ENCODE measurements at places on chromosomes 2 and 18. TPM values are rescaled to one million over a fixed set of nuclear protein-coding genes. Genes with fewer than 3 reads are reported as not detected.

Gene BUB1
- 52.8 TPM for total RNA-seq

DNA sequence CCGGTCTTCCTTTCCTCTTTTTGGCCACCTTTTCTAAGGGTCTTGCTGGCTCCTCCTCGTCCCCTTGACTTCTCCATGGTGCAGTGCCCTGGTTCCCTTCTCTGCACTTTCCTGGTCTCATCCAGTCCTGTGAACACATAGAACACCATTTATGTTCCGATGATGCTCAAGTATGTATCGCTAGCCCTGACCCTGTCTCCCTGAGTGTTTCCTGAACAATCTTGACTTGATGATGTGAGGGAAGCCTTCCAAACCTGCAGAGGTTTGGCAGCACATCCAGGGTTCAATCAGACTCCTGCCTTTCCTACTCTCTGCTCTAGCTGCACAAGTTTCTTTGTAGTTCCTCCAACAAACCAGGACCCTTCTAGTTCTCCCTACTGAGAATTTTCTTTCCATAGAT is 132.1 kb downstream of the RGPD3 start:
- no peaks in the 10 kb centered on the region for H3K4me1 ChIP-seq
- no peaks in the 10 kb centered on the region for H3K27me3 ChIP-seq
- no peak overlapping the region for H3K4me3 ChIP-seq

Gene GKN1
- total RNA-seq, result not detected

GRCh38 chr2:177812713-177813396 is 259.7 kb downstream of the PDE11A start:
- DNase-seq, result no peak
- H3K27ac ChIP-seq, result no peak overlapping the region
- no peaks in the 10 kb centered on the region for H3K4me1 ChIP-seq
- no peaks in the 10 kb centered on the region for H3K36me3 ChIP-seq

DNA sequence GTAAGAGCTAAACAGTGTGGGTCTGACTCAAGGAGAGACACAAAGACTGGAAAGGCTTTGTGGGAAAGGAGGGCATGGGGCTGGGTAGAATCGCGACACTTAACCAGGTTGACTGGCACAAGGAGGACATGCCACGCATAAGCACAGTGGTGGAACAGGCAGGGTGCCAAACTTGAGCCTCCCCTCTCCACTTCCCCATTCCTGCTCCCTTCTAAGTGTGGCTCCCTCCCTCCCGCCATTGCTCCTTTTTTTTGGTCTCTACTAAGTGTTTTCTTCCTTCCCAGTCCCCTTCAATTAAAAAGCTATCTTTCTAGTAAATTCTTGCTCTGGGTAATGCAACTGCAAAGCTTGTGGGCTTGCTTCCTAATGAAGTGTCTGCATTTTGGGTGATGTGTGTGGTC is 40.3 kb upstream of the ZFP36L2 start:
- H3K36me3 ChIP-seq, result peaks cover 5% of the 10 kb centered on the region
- H3K4me3 ChIP-seq, result no peak overlapping the region
- peak; percentile 56 for DNase-seq
- H3K27me3 ChIP-seq, result no peaks in the 10 kb centered on the region

Gene LBX2
- 1.6 TPM for total RNA-seq

Gene NETO1
- total RNA-seq, result not detected

- no peak overlapping the region for H3K27ac ChIP-seq
- peaks cover 33% of the 10 kb centered on the region for H3K4me1 ChIP-seq
- H3K27me3 ChIP-seq, result no peaks in the 10 kb centered on the region
- no peak for DNase-seq
- peaks cover 39% of the 10 kb centered on the region for H3K36me3 ChIP-seq
Measured at GRCh38 chr18:58249712-58250111, 205.7 kb downstream of the NEDD4L start.

DNA sequence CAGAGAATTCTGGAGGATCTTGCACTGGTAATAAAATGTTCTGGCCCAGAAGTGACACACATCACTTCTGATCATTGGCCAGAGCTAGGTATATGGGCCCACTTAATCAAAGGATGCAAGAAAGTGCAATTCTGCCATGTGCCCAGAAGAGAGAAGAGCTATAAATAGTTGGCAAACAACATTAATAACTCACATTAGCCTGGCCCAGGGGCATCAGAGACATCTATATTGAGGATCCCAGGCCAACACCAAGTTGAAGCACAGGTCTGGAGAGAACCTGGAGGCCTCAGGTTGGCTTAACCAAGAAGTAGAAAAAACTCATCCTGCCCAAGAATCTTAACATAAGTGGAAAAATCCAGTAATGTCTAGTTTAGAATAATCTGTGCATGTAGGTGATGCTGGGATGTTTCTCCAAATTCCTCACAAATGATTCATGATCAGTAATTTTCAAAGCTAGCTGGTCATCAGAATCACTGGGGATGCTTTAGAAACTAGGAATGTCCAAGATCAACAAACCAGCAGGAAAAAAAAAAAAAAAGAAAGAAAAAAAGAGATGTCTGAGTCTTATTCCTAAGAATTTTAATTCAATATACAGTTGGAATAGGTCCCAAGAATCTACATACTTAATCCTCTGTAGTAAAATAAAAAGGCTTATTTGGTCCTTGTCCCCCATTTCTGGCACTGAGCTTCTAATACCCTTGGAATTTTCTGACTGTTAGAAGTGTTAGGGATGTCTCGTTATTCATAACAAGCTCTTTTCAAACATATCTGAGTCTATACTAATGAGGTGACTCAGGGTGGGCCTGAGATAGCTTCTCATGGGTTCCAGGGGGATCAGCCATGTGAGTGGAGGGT is 35.0 kb upstream of the EVA1A start:
- H3K27me3 ChIP-seq, result no peaks in the 10 kb centered on the region
- H3K27ac ChIP-seq, result peak overlapping the region; percentile 98
- peaks cover 5% of the 10 kb centered on the region for H3K36me3 ChIP-seq
- peak; percentile 71 for DNase-seq
- peaks cover 71% of the 10 kb centered on the region for H3K4me1 ChIP-seq

Gene KIF1A
- total RNA-seq, result not detected

Measured in SJSA1 (cell line).